CD8-positive, alpha-beta memory T cell (primary cell): ENCODE measurements at places on chromosomes 12 and 14.

DNA sequence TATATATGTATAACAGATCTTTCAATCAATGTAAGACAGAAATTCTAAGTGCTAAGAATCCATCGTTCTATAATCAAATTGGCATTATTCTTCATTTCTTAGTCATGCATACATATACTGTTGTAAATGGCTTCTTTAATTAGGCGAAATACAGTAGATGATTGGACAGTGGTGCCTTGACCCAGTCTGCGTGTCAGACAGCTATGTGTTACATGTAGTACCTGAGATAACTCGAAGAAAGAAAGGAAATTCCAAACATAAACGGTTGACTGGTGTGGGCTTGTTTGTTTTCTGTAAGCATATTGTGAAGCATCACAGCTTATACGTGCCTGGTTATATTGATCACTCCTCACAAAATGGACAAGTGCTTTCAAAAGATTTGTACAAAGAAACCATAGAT is 210.5 kb downstream of the ETNK1 start:
- DNase-seq: no peak

DNA sequence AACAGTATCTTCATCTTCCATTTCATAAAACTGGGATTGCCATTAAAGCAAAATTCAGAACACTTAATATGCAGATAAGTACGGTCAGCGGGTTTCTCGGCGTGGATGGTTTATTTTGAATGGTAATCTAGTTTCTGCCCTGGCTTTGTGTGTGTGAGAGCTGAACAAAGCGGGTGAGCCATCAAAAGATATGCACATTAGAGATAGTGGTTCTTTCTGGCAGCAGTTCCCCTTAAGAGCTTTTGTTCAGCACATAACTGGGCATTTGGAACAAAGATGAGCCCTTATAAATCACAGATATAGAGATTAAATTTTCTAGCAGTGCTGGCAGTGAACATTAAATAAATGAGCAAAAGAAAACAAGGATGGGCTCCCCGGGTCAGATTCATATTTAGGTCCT is 207.5 kb downstream of the CALM1 start:
- no peak for DNase-seq

DNA sequence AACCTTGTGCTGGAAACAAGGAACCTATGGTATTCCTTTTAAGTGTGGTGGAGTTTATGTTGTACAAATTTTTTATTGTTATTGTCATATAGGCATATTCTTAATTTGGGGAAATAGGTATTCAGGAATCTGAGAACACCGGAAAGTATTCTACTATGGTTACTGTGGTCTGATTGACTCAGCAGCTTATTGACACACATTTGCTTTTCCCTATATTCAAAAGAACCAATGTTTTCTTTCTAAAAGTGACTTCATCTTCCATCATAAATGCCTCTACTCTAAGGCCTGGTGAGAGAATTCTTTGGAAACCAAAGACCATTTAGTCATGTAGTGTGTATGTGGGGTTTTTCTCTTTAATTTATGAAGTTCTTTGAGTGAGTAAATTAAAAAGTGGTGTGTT is 474.8 kb downstream of the TMTC2 start:
- no peak for DNase-seq

DNA sequence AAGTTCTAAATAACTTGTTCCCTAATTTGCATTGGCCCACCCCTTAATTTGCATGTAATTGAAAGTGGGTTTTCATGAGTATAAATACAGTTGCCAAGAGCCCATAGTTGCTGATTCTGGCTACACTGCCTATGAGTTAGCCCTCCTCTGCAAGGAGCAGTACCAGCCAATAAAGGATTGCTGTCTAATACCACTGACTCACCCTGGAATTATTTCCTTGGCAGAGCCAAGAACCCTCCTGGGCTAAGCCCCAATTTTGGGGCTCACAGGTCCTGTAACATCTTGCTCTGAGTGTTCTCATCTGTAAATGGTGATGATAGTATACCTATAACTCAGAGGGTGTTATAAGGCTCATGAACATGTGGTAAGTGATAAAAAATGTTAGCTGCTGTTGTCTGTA is 6.8 kb downstream of the TTC8 start:
- DNase-seq: no peak

DNA sequence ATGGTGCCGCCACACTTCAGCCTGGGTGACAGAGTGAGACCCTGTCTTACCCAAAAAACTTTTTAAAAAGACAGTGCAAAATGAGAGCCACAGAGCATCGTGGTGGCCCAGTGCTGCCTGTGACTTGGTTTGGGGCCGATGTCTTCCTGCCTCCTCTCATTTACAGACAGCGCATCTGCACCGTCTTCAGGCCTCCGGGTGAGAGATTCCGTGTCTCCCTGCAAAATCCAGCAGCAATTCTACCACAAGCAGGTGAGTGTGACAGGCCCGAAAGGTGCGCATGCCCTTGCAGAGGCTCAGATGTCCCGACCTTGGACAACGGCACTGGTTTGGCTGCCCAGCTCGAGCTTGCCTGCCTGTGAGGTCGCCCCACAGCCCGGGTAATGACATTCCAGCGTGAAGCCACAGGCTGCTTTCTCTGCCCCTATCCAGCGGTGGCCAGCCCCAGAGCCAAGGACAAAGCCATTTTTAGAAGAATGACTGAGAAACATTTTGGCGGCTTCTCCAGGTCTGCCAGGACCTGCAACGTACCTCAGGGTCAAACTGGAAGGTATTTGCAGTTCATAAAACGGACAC is 70.3 kb upstream of the RFLNA start:
- DNase-seq: no peak

DNA sequence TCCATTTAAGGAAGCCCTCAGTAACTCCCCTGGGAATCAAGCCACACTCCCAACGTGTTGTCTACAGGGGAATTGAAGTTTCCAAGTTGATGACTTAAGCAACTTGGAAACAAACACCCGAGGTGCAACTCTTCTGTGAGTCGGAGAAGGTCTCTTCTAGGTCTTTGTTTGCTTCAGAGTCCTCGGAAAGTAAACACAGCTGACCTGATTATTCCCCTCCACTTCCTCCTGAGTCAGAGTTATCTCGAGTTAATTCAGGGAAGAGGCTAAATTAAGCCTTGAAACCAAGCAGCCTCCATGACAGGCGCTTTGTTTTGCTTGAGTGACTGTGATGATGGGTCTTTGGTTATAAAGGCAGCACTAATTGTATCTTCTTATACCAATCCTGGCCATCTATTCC is 41.8 kb downstream of the TUNAR start:
- DNase-seq: no peak

DNA sequence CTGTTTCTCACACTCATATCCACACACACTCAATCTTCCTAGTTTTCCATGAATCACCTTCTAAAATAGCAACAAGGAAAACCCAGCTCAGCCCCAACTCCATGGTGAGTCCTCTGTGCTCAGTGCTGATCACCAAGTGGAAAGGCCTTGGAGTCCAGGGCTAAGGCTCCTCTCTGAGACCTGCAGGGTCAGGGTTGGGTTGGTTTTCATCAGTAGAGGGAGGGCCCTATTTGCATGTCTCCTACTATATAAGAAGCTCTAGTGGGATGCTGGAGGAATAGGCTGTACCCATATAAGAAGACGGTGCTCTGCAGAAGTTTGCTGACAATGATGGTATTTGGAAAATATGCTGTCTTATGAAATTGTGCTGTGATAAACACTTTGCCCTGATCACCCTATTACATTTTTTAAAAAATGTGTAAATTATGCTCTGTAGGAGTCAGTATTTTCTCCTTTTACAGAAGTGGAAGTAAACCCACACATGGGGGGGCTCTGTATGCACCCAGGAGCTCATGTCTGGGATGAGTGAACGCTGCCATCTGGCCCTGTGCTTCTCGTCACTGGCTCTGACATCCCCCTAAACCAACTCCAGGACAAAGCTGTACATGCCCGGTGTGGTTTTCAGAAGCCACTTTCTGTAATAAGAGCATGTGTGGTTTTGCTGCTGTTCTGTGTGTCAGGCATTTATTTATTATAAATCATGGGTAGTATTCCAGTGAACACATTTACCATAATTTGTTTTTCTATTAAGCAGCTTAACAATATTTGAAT is 536.3 kb downstream of the TMEM121 start:
- no peak for DNase-seq

GRCh38 chr14:91872011-91872501 is 4.7 kb upstream of the TC2N start:
- no peak for DNase-seq

GRCh38 chr12:52818388-52818787 is 4.5 kb upstream of the KRT4 start:
- no peak for DNase-seq
